ENCODE measurements at places on chromosomes 6 and 20.

DNA sequence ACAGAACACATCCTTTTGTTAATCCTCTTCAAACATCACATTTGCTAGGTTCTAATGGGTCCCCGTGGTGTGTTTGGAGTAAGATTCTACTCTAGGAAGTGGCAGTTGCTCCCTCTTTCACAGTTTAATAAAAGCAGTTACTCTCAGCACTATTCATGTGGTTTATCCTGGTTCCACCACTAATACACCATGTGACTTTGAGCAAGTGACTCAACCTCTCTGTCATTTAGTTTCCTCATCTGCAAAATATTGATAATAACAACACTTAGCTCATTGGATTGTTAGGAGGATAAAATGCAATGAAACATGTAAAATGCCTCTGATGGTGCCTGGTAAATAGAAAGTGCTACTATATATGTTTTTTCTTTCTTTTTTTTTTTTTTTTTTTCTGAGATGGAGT is 488.0 kb upstream of the NOX3 start:
- DNase-seq = no peak

- peak; percentile 76 for DNase-seq
Observed at GRCh38 chr6:108874470-108875160, 26.4 kb downstream of the ARMC2 start.

DNA sequence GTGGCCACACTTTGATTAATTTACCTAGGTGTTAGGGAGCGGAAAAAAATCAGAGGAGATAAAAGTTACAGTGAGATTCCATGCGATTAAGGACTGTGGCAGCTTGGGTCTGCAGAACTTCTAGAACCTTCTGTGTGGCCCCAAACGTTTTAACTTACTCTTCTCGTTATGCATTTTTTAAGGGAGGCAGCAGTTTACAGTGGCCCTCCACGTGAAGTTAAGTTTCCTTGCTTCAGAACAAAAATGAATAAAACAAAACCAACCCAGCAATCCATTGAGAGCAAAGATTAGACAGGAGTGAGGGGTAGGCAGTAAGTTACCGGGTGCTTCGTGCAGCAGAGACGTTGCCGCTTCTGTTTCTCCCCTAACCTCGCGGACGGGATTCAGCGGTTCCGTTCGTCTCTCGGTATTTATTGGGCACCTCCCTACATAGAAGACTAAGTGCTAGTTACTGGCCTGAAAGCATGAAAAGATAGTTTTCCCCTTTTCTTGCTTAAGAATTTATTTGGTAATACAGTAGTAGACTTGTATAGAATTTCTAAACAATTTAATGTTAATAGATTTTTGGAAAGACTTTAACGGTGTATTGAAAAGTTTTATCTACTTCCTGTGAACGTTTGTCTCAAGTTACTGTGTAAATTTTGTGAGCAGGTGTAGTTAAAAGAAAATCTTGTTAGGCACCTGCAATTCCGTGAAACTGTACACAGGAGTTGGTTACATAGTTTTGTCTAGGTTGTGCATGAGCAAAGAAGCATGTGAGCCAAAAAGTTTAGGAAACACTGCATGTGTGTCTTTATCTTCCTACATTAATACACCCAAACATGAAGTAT is 1.1 kb downstream of the BAG2 start:
- DNase-seq = no peak

DNA sequence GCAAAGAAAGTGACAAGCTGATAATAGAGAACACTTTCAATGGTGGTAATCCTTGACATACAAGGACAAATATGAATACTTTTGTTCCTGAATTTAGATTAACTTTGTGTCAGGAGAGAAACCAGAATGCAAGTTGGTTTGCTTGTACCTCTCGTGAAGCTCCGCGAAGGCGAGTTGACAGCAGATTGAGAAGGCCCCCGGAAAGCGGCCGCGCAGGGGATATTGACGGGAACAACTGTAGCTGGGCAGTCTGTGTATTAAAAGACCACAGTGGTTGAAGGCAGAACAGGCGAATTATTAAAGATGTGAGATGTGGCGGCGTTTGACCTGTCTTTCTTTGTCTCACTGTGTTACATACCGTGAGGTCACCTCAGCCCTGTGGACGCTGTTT is 175.8 kb upstream of the RALGAPA2 start:
- no peak for DNase-seq

GRCh38 chr20:42392442-42392841 is 774.3 kb upstream of the CHD6 start:
- no peak for DNase-seq

GRCh38 chr6:38612143-38612965 is 27.4 kb downstream of the BTBD9 start:
- no peak for DNase-seq

DNA sequence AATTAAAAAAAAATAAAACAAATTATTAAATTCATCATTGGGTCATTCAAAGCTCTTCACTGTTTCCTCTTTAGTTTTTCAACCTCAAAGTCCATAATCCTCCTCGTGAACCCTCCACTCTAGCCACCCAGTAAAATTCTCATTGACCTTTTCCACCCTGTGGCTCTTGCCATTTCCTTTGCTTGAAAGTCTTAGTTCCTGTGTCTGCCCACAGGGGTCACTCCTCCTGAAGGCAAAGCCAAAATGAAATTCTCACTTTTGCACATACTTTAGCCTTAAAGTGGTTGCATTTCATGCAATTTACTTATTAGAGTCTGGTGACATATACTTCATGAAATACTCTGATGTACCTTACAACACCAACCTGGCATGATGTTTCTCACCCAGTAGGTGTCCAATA is 263.7 kb downstream of the BMP2 start:
- no peak for DNase-seq
